ENCODE measurements at places on chromosomes 6 and 20. TPM values are rescaled to one million over a fixed set of nuclear protein-coding genes. Genes with fewer than 3 reads are reported as not detected.

GRCh38 chr6:167270499-167271311 lies 20.4 kb upstream of the UNC93A start:
- DNase-seq: peak; percentile 58
- peaks cover 66% of the 10 kb centered on the region for H3K4me1 ChIP-seq
- no peaks in the 10 kb centered on the region for H3K27me3 ChIP-seq
- H3K27ac ChIP-seq: peak overlapping the region; percentile 80
- H3K36me3 ChIP-seq: no peaks in the 10 kb centered on the region

GRCh38 chr20:41467690-41468089 lies 101.1 kb upstream of the EMILIN3 start:
- H3K27me3 ChIP-seq: no peaks in the 10 kb centered on the region
- H3K4me3 ChIP-seq: no peak overlapping the region
- no peaks in the 10 kb centered on the region for H3K4me1 ChIP-seq
- H3K27ac ChIP-seq: no peak overlapping the region

GRCh38 chr20:62244644-62245108 lies 6.4 kb downstream of the OSBPL2 start:
- H3K36me3 ChIP-seq: peaks cover 54% of the 10 kb centered on the region
- H3K27ac ChIP-seq: peak overlapping the region; percentile 72
- peaks cover 4% of the 10 kb centered on the region for H3K4me1 ChIP-seq
- peak; percentile 75 for DNase-seq

DNA sequence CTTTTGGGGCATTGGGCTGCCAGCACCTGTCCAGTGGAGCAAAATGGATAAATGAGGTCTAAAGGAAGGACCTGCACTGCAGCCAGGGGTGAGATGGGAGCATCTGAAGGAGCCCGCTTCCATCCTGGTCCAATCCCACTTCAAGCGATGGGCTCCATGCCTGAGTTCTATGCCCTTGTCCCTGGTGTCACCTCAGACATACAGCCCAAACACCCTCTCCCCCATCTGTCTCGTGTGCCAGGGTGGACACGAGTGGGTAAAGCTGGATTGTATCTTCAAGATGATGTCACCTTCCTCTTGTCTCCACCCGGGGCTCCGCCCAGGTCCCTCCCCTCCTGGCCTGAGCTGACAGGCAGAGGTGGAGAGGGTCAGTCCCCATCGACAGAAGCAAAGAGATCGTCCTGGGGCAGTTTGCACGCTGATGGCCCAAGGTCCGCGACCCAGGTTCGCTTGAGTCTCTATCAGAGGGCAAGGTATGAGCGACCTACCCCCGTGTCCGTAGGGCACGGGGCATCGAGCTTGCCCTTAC lies 544 bp downstream of the SMIM29 start:
- no peaks in the 10 kb centered on the region for H3K27me3 ChIP-seq
- peak; percentile 42 for DNase-seq
- H3K36me3 ChIP-seq: no peaks in the 10 kb centered on the region

Gene SPATA25
- polyA plus RNA-seq: 1.8 TPM
